Left hindlimb (tissue), 1 donor: ENCODE measurements at places on chromosomes 5 and 9.

- no peak for DNase-seq
These were observed 38.6 kb downstream of the NFIB start for GRCh38 chr9:14275331-14275730.

DNA sequence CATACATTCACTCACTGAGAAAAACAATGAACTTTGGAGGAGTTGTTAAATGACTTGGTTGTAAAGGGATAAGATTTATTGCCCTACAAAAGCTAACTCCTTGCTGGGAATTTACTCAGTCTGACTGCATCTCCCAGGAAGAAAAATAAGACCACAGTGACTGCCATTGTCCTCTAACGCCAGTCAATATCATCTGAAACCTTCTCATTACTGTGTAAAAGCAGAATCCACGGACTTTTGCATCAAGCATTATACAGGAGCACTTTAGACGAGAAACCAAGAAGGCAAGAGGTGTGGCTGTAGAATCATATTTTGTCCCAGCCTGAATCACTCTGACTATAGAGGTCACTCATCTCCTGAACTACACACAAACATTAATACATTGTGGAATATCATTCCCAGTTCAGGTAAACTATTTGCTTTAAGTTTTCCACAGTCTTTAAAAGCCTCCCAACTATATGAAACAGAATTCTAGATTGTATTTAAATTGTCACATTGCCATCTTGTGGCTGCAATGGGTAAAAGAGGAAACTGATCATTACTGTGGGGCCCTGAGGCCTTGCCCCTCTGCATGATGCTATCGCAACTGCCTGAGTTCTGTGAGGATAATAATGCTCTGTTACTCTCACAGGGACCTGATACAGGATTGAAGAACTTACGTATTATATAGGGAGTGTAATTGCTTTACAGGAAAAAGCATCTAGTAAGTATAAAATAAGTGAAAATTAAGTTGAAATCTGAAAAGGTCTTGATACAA, 142.9 kb downstream of the SLCO4C1 start:
- DNase-seq, result no peak

- DNase-seq, result no peak
These were observed 28.4 kb downstream of the LMX1B start for GRCh38 chr9:126642010-126642744.

- DNase-seq, result no peak
These were observed 9.1 kb upstream of the MGAT1 start for GRCh38 chr5:180811623-180812124.

GRCh38 chr5:57841676-57842363, 359.2 kb upstream of the ACTBL2 start:
- DNase-seq, result peak; percentile 71

GRCh38 chr5:140295414-140295813, 7.5 kb downstream of the PFDN1 start:
- DNase-seq, result no peak

GRCh38 chr5:106545325-106545724, 1125.4 kb downstream of the EFNA5 start:
- DNase-seq, result no peak

GRCh38 chr5:31981361-31981945, 192.7 kb downstream of the GOLPH3 start:
- DNase-seq, result no peak

- no peak for DNase-seq
These were observed 168.8 kb downstream of the GABBR2 start for GRCh38 chr9:98539954-98540353.

- no peak for DNase-seq
These were observed 49.5 kb downstream of the TENT4A start for GRCh38 chr5:6762697-6763096.

DNA sequence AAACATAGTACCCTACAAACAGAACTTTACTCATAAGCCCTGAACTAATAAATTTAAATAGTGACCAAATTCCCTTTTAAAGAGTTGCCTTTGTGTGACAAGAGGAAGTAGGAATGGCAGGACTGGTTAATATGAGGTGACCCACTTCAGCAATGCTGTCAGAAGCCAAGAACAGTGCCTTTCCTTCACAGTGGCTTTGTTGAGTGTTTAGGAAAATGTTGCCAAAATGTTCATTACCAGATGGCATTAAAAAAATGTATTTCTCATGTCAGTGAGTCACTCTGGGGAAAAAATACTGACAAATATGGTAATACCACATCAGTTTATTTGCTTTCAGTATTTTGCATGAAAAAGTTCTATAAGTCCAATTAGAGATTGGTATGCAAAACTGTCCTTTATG, 103.3 kb downstream of the DIRAS2 start:
- DNase-seq, result no peak

DNA sequence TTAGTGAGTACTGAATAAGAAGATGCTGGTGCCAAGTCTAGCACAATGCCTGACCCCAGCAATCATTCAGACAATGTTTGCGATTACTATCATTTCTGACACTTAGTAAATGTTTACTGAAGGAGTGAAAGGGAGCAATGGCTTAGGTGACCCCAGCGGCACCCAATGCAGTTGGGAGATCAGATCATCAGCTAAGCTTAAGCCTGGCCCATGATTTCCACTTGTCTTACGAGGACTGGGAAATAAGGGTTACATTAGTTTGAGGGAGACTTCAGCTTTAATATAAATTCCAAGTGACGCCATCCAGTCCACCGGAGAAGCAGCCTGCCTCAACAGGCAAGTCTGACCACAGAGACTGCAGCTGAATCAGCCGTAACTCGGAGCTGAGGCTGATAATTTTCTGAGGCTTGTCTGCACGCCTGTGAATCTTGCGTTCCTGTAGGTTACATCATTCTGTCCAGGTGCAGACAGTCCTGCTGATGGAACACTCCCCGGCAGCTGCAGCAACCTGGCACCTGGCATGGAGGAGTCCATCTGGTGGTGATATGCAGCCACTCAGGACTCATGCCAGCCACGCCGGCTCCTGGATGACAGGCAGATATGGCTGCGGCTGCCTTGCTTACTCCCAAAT, 34.9 kb upstream of the FGF1 start:
- no peak for DNase-seq

- DNase-seq, result no peak
These were observed 102.2 kb downstream of the PCSK5 start for GRCh38 chr9:75992482-75993206.

DNA sequence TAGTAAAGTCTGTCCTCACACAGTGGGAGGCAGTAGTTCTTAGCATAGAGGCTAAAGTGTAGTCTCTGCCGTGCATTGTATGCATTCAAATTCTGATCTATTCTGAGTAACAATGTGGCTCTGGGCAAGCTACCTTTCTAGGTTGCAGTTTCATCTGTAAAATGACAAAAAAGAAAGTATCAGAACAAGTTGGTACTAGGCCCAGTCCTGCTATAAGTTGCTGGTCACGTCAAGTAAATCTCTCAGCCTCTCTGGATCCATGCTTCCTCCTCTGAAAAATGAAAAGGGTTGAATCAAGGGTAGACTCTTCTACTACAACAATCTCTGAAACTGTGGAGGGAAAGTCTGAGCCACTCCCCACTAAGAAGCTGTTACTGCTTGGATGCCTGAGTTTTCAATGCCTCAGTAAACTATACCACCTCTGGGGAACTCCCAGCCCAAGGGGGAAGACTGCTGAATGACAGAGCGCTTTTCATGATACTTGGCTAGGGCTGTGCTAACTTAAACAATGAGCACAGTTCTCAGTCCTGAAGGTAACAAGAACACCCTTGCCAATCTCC, 34.5 kb upstream of the SPARC start:
- no peak for DNase-seq

- no peak for DNase-seq
These were observed 16.3 kb upstream of the PLCXD3 start for GRCh38 chr5:41526699-41527098.

DNA sequence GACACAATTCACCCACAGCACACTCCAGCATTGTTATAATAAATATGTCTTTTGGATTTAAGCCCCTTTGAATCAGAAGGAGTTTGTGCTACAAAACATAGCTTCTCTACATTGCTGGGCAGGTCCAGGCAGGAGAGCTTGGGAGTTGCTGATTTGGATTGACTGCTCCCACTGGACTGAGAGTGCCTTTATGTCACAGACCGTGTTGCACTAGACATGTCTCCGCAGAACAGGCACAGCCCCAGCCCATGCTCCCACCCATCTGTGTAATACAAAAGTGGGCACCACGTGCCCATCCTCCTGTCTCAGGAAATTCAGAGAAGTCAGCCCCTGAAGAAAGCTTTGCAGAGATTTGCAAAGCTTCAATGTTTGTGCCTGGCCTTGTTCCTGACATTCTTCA, 117.1 kb downstream of the MED10 start:
- no peak for DNase-seq

DNA sequence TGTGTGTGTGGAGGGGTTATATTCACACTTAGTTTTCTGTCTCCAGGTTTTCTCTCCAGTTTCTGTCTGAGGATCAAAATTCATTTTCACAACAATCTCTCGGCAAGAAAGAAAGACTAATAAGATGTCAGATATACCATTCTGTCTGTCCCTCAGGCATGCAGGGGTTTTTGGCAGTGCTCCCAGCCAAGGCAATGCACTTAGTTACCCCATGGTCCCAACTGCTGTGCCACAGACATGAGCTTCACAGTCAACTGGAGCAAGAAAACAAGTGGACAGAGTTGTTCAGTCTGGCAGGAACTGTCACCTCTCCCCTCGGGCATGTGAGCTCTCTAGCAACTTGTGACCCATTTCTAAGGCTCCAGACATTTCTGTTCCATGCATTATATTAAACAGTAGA, 101.7 kb upstream of the LHFPL2 start:
- DNase-seq, result no peak

DNA sequence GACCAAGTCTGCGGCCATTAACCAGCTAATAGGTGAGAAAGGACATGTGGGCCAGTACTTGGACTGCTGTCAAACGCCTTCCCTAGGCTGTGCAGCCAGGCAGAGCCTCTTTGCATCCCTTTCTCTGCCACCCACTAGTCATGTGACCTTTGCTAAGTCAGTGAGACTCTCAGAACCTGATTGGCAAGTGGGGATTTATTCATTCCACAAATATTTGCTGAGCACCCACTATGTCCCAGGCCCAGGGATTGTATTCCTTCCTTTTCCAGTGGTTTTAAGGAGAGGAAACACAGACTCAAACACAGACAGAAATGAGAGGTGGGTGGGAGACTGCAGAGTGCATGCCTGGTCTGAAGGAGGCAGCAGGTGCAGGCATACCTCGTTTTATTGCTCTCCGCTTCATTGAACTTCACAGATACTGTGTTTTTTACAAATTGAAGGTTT, 71.6 kb upstream of the GALNT10 start:
- DNase-seq, result no peak

- DNase-seq, result no peak
These were observed 134.0 kb downstream of the FOXD1 start for GRCh38 chr5:73314395-73315257.

GRCh38 chr5:108145351-108145750, 236.5 kb downstream of the FBXL17 start:
- no peak for DNase-seq

DNA sequence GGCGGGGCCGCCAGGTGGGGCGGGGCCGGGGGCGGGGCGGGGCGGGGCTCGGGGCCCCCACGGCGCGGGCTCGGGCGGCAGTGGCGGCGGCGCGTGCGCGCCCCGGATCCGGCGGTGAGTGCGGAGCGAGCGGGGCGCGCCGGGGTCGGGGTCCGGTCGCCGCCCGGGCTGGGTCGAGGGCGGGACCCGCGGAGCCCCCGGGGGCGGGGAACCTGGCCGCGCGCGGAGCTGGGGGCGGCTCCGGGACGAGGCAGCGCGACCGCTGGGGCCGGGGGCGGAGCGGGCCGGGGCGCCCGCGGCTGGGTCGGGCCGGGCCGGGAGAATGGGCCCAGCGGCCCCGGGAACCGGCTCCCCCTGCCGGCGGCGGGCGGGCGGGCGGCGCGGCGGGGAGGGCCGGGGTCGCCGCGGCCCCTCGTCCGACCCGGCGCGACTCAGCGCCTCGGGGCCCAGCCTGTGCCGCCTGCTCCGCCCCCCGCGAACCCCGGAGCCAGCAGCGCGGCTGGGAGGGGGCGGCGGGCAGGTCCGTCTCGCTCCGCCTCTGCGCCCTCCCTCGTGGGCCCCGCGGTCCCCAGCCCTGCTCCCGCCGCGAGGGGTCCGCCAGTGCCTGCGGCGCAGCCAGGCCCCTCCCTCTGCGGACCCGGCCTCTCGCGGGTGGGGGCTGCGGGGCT, 3.1 kb downstream of the EGFL7 start:
- no peak for DNase-seq

DNA sequence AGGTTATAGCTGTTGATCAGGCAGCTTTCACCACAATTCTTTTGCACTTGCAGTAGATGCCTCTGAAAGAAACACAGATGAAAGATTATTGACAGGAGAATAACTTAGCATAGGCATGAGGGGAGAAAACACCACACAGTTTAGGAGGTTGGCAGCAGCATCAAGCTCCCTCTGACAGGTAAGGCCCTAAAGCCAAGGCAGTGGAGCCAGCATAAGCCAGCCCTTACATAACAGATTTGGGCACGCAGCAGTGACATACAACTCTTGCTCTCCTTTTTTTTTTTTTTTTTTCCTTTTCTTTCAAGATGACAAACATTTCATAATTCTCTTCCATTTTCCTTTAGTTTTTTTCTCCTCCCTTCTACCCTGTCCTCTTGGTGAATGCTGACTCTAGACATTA, 257.6 kb upstream of the ADAMTSL1 start:
- DNase-seq, result no peak

GRCh38 chr5:101878190-101878589, 417.9 kb downstream of the SLCO4C1 start:
- DNase-seq, result no peak

- no peak for DNase-seq
These were observed 438.1 kb downstream of the MAT2B start for GRCh38 chr5:163943546-163943945.

GRCh38 chr5:1805736-1806135, 4.5 kb downstream of the NDUFS6 start:
- no peak for DNase-seq

DNA sequence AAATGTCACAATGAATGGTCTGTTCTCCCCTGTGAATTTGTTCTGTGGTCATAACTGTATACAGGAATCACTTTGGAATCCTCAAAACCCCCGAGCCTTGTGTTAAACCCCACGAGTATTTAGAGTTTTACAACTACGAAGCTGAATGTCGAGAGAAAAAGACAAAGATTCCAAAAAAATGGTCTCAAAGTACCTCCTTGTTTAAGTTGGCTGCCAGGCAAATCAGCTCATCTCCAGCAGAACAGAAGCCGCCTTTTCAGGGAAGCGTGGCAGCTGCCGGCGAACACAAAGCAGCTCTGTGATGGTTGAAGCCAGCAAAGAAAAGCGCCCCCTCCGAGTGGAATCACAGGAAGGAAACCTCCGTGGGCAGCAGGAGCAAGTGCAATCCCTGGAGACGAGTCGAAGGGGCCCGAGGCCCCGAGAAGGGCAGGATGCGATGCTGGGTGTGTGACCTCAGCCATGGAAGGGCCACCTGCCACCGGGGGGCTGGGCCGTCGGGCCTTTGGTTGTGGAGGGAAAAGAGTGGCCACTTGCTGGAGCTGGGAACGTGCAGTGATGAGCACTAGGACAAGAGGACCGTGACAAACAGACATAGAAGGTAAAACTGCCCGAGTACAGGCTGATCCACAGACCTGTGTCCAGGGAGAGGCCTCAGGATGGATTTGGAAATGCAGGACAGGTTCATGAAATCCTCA, 706.4 kb downstream of the SEMA5A start:
- no peak for DNase-seq
